HCT116 (cell line): ENCODE measurements at places on chromosomes 1 and 21.

DNA sequence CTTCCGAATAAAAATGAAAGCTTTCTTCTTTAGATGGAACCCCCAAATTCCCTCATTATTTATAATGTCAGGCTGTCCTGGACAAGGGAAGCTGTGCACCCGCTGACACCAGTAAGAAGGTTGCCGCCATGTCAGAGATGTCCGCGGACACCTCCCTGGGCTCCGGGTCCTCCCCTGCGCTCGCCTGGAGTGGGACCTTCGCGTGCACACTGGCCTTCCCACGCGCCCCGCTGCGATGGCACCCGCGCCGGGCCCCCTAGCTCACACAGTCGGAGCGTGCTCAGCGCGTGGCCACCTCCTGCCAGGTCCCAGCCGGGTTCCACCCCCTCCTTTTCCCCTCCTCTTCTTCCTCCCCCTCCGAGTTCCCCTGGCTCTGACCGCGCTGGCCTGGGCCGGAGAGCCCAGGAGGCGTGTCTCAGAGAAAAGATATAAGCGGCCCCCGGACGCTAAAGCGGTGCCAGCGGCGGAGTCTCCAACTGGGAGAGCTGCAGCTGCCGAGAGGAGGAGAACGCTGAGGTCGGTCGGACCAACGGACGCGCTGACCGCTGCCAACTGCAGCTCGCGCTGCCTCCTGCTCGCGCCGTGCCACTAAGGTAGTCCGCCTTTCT, at the start of gene G0S2:
G0S2 (plus strand) TSS at position 456 of the 608 bp plus-strand sequence. CDS start 273 bp downstream, outside the sequence.
- no peak for DNase-seq

- DNase-seq: peak; percentile 60
Measured at GRCh38 chr1:22704440-22705067, 6.1 kb upstream of the EPHB2 start.

DNA sequence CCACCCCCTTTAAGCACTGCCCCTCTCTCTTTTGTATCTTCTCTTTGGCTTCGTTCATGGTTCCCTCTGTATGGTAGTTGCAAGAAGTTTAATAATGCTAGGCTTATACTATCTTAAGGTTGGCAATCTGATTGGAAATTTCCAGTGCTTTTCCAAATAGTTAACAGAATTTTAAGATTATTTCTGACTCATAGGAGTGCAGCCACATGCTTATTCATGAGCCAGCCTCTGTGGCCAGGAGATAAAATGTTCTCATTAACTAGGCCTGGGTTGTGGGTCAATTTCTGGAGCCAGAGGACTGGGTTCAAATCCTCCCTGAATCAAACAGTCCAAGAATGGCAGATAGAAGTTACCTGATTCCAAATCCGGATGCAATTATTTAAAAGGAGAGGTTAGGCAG, 103.1 kb downstream of the ATP6V1G3 start:
- no peak for DNase-seq

GRCh38 chr21:18138507-18138906, 106.1 kb upstream of the CHODL start:
- DNase-seq: no peak

DNA sequence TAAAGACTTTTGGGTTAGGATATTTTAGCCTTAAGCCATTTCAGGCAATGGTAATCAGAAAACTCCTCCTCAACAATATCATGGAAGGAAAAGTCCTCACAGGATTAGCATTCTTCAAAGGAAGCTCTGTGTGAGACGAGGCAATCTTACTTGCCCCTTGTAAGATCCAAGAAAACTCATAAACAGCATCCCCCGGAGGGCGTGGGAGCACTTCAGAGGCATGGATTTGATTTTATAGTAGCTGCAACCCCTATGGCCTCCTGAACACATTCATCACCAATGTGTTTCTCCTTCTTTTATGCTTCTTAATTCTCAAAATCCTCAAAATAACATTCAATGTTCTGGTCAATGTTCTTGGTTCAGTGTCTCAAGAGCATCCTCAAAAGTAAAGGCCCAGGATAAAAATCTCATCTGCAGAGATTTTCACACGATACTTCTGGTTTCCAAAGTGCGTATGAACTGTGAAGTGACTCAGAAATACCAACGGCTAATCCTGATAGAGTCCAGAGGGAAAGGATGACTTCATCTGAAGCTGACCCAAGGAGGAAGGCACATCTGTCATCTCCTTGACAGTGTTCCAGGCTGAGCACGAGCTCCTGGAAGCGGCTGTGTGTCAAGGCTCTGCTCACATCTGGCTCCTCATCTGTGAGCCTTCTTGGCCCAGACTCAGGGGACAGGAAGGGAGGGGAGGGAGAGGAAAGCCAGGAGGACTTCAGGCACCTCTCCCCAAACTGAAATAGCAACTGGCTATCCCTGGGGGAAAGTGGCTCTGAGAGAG, 49.3 kb upstream of the PSEN2 start:
- DNase-seq: no peak

GRCh38 chr1:38741341-38741740, 118.2 kb downstream of the RRAGC start:
- DNase-seq: no peak

DNA sequence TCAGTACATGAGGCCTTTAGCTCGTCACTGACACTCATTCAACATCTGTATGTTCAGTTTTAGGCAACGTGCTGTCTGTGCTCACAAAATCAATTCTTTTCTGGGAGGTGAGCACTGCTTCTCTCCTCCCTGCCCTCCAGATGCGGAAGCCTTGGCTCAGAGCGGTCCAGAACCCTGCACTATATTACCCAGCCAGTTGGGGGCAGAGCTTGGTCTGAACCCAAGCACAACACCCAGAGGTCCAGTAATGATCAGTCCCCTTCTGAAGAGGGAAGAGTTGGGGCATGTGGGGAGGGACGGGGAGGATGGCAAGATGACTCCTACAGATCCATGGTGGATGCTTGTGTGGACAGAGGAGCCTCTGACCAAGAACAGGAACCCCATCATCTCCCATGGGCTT, 5.6 kb upstream of the DSCAM start:
- DNase-seq: no peak

DNA sequence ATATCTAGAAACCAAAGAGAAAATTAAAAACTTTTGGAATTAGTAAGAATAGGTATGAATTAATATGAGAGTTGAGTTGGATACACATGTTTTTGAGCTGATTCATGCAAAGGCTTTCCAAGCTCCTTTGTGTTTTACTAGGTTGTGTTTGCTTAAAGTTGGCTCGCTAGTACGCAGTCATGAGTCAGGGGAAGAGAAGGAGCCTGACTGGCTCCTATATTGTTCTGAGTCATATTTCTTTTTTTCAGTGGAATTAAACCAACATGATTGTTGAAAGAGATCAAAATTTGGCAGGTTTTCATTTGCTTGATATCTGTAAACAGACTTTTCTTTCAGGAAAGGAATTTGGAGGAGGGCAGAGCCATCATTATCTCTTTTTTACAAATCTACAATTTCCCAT, 66.7 kb downstream of the MAGI3 start:
- peak; percentile 90 for DNase-seq

- DNase-seq: no peak
Measured at GRCh38 chr21:37367703-37368540, 1.3 kb downstream of the DYRK1A start.
